ENCODE measurements at places on chromosomes 12 and 14.
A peak's percentile ranks its signal among the peaks of the same experiment; 100 is the strongest.

GRCh38 chr14:104897330-104898194 is 27.1 kb upstream of the PLD4 start:
- no peak for DNase-seq

DNA sequence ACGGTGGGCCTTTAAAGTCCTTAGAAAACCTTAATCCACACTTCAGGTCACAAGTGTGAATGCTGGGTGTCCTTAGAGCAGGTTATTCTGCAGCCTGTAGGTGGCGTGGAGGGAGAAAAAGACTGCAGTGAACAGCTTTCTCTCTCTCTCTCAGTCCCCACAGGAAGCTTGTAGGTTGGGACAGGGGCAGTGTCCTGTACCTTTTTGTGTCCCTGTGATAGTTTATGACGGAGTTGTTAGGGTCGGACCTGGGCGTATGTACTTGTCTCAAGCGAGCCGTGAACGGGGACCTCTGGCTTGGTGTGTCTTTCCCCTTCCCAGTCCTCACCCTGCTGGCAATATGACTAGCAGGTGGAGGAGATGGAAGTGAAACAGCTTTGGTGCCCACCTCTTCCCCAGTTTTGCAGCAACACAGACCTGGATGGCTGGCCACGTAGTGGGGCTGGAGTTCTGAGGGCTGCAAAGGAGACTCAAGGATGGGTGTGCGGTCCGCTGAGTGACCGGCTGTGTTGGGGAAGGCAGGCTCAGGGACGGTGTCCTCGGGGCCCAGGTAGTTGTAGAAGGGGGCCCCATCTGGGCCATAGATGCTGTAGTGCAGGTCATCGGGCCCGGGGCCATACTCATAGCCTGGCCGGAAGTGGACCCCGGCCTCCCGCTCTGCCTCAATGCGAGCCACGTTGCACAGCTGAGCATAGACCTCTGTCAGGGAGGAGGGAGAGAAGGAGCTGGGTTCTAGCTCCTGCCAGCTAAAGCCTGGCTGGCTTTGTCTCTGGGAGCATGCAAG is 8.9 kb downstream of the ISCA2 start:
- peak; percentile 25 for DNase-seq

- DNase-seq = no peak
Measured at GRCh38 chr12:130104571-130105106, 57.6 kb upstream of the FZD10 start.

DNA sequence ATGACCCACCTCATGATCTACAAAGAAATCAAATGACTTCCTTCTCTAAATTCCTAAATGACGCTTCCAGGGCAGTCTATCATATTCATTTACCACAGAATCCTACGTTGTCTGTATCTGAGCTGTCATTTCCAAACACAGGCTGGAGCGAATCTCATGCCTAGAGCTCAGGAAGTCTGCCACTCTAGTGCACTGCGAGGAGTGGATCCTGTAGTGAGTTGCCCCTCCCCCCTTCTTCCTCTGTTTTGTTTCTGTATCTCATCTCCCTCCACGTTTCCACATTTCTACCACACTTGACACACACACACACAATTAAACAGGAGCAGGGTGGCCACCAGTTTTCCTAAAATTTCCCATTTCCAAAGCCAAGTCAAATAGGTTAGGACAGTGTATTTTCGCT is 415.4 kb upstream of the PRICKLE1 start:
- no peak for DNase-seq

- no peak for DNase-seq
Measured at GRCh38 chr12:44748950-44749468, 127.1 kb downstream of the NELL2 start.

- no peak for DNase-seq
Measured at GRCh38 chr12:88437226-88437625, 143.0 kb downstream of the KITLG start.

- DNase-seq = no peak
Measured at GRCh38 chr12:15644700-15645099, 144.5 kb downstream of the EPS8 start.

DNA sequence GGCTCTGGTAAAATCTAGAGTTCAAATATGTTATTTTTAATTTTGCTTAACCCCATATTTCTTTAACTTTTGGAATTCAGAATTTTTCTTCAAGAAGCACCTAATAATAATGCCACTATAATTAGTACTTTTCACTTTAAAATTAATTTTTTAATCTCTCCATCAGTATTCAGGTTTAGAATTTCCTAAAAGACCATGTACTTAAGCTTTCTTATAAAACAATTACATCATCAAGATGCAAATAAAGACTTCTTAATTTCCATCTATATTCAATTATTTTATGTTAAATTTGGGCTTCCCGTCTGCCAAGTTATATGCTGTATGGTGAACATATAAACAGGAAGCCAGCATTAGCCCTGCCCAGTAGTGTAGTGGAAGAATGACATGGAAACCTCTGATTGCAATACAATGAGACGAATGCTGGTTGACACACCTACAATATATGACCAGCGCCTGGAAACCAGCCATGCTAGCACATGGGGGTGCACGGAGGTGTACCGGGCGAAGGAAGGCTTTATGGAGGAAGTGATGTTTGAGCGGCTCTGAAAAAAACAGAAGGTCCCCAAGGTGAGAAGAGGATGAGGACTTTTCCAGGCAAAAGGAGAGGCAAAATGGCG is 82.2 kb downstream of the LLPH start:
- no peak for DNase-seq

GRCh38 chr14:81066672-81067071 is 111.3 kb downstream of the TSHR start:
- no peak for DNase-seq

GRCh38 chr14:29390081-29390832 is 537.4 kb downstream of the PRKD1 start:
- no peak for DNase-seq

DNA sequence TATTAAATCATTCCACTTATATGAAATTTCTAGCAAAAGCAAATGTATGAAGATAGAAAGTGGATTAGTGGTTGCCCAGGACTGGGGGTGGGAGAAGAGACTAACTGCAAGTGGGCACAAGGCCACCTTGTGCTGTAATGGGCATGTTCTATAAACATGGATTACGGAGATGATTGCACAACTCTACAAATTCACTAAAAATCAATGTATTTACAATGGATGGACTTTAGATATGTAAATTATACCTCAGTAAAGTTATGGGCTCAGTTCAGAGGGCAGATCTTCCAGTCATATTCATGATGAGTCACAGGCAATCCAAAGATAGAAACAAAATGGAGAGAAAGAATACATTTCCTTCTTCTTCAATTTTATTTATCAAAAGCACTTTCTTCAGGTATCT is 173.9 kb downstream of the NDUFA12 start:
- no peak for DNase-seq

- DNase-seq = no peak
Measured at GRCh38 chr12:88245905-88246304, 103.8 kb downstream of the TMTC3 start.

- no peak for DNase-seq
Measured at GRCh38 chr14:63918411-63918810, 65.6 kb downstream of the SYNE2 start.

GRCh38 chr12:51954561-51955361 is 3.3 kb downstream of the ACVR1B start:
- DNase-seq = peak; percentile 45
